Inflammatory macrophage treated with lipopolysaccharide for 1 hour (primary cell): ENCODE measurements at places on chromosomes 7 and 10.
A peak's percentile ranks its signal among the peaks of the same experiment; 100 is the strongest.

- no peak for DNase-seq
Observed at GRCh38 chr7:69748530-69748929, 150.3 kb downstream of the AUTS2 start.

GRCh38 chr10:525565-526315, 163.7 kb downstream of the DIP2C start:
- no peak for DNase-seq

DNA sequence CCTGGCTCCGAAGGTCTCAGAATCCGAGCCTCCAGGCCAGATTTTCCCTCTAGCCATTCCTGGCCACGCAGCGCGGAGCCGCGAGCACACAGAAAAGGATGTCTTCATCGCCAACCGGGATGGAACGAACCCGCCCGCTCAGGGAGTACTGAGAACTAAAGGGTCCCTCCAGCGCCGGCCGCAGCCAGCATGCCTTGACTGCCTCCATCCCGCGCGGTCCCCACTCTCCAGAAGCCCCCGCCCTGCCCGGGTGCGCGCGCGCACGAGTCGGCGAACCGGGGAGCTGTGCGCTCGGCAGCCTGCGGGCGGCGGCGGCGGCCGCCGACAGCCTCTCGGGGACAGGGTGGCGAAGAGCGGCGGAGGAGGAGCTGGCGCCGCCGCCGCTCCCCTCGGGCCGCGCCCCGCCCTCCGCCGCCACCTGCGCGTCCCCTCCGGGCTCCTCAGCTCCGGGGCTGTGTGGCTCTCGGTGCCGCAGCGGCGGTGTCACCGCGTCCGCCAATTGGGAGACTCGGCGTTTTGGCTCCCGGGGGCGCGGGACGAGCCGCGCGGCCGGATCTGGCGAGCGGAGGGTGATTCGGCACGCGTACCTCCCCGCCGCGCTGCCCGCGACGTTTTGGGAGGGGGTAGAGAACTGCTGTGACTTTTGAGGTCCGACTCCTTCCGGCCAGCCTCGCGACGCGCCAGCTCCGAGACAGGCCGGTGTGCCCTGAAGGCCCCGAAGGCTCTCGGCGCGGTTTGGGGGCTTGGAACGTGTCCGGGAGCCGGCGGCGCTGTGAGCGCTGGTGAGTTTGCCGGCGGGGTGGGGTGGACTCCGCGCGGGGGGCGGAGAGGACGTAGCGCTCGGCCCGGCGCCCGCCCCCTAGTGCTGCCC, 453 bp upstream of the GALNT17 start:
- DNase-seq: no peak

DNA sequence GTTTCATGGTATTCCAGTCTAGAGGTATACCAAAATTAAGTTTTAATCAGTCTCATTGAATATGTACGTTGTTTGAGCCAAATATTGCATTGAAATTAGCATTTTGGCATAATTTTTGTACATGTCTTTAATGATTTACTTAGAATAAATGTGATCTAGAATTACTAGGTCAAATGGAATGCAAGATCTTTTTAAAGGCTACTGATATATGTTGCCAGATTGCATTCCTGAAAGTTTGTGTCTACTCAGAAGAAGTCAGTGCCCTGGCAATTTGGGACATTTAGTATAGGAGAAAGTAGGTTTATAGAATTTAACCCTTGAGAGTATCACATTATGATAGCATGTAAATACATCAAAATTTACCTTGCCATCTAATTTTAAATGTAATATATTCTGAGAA, 32.4 kb downstream of the KMT2E start:
- DNase-seq: no peak

DNA sequence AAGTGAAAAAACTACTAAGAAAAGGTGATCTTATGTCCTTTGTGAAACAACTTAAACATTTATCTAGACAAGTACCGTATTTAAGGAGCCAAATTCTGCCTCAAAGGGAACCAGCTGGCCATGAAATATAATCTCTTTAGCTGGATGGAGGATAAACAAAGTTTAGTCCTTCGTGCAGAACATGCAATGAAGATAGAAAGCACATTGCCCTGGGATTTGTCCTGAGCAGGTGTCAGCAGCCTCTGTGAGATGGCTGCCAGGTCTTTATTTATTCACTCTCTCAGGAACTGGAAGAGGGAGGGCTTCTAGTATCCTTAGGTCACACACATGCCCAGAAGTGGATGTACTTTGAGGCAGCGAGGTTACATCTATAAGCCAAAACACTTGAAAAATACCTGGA, 57.4 kb upstream of the CASD1 start:
- no peak for DNase-seq

DNA sequence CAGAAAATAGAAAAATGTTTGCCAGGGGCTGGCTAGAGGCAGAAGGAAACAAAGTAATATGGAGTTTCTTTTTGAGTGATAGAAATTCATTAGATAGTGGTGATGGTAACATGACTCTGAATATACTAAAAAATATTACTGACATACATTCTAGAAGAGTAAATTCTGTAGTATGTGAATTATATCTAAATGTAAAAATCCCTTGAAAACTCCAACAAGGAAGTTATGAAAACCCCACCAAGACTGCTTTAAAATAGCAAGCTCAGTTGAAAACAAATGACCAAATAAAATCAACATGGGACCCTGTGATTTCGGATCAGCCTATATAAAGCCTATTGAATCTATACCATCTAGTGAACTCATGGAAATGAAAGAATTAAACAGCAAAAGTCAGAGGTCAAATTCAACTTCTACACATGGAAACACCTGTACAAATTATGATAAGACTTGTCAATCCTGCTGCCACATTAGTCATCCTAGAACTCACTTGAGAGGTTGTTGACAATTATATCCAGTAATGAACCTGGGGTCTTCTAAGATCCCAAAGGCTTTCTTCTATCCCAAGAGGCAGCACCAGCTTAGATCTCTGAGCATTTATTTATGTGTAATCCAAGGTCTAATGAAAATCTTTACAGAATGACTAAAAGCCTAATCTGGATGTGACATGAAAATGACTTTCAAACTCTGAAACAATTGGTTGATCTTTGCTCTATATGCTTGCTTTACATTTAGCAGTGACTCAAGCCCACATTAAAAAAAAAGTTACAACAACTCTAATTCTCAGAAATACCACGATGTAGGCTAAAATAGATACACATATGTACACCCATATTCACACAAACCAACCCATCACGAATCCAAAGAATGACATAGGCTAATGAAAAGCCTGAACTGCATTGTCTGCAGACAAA, 59.3 kb downstream of the OSBPL3 start:
- DNase-seq: peak; percentile 75

DNA sequence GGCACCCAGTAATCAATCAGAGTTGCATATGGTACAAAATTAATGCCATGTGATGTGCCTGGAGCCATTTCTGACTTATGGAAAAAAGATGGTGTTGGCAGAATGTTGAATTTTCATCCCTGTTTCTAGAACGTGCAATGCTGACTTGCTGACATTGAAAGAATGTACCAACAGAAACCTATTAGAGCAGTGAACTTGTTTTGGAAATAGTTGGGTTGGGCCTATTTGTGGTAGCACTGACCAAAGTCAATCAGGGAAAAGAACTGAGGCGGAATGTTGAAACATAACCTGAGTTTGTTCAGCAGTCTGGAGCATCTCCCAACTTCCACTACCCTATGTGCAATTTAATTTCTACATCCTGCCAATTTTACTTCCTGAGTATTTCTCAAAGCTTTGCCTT, 11.7 kb upstream of the KIAA1217 start:
- DNase-seq: no peak

DNA sequence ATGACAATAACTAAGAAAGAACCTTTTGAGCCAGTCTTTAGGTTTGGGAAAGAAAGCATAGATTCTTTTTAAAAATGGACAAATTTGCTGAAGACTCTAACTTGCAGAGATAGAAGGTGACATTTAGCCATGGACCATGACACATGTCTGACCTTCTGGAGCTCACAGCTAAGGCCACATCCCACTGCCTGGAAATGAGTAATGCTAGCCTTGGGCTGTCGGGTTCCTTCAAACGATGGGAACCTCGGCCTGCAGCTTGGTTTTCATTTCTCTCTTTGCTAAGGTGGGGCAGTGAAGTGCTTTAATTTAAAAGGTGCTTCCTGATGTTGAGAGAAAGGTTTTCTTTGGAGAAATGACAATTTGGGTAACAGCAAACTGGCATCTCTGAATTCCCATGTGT, 223.2 kb downstream of the FANK1 start:
- DNase-seq: no peak

DNA sequence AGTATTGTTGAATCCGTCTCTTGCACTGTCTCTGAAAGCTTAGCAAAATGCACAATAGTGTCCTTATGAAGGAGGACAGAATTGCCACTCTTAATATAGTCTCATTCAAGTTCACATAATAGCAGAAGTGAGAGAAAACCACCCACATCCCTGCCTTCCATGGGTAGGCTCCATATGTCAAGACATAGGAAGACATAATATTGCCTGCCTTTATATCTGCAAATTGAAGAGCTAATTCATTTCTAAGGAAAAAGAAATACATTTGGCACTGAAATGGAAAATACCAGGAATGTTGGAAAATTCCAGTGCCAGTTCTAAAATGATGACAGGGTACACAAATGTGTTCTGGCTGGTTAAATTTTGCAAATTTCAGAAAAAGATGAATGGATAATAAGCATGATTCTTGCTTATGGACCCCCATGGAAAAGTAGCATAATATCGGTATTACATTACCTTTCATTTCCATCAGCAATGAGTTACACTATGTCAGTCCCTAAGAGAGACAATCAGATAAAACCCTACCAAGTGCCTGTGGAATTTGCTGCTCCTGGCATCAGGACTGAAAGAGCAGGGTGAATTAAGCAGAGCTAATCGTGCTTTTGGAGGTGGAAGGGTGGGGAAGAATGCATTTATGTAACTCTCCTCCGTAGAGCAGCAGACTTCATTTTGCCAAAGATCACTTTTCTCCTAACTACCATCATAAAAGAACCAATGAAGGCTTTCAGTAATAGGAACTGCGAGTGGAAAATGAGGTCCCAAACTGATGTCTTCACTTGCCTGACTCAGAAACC, 312.6 kb downstream of the FGFR2 start:
- DNase-seq: no peak

DNA sequence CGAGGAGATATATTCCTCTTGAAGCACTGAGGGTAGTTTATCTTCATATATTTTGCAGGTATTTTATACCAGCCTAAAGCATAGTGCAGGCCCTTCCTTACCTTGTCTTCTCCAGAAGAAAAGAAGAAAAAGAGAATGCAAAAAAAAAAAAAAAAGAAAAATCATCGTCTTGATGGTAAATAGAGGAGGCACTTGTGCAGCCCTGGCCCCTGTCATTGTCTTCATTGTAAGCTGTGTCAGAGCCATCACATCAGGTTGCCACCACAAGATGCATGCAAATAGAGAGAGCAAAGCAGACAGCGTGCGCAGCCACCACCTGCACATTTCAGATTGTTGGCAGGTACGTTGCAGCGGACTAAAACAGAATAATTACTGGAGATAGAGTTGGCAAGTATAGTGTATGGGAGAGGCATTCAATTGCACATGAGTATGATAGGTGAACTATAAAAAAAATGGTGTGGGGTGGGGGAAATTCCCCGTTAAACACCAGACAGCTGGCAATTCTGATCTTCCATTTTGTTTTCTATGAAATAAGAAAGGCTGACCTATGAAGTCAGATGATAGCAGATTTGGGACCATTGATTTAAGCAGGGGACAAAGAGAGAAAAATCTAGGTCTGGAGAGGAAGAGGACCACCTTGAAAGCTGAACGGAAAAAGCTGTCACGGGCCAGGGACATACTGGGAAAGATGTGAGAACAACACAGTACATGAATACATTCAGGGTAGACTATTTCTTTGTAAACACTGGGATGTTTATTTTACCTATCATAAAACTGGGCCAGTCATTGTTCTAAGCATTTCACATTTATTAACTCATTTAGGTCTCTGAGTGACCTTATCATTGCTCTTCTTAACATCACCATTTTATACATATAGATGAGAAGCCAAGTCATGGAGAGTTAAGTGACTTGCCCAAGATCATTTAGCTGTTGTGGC, 306.3 kb upstream of the SP8 start:
- no peak for DNase-seq

DNA sequence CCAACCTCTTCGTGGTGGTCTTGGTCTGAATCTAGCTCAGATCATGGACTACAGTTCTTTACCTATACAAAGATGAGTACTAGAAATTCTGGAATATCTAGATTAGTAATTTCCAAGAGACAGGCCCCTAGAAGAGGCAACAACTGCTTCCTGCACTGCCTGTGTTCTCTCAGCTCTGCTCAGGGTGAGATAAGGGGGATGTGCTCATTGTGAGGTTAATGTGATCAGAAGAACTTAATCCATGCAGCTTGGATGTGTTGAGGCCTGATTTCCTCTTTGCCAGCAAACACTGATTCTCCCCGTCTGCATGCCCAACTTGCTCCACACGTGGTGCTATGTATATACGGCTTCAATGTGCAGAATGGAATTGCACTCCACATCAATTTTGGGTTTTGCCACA, 268.0 kb downstream of the PHTF2 start:
- DNase-seq: no peak

GRCh38 chr10:127303105-127303504, 106.7 kb upstream of the INSYN2A start:
- no peak for DNase-seq

DNA sequence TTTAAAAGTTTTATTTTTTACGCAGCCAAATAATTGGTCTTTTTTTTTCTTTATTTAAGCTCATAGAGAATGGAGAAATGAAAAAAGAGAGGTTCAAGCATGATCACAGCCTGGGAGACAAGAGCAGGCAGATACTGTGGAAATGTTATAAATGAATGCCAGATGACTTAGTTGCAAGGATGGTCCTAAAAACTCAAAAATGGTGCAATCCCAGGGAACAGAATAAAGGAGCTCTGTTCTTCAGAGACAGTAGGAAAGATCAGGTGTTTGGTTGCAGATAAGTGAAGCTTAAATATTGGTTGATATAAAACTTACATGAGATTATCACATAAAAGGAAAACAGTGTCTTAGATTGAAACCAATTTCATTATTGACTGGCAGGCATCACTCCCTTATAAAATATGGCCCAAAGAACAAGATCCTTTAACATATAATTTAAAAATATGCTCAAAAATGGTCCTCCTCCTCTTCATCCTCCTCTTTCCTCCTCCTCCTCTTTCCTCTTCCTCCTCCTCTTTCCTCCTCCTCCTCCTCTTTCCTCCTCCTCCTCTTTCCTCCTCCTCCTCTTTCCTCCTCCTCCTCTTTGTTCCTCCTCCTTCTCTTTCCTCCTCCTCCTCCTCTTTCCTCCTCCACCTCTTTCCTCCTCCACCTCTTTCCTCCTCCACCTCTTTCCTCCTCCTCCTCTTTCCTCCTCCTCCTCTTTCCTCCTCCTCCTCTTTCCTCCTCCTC, 18.6 kb downstream of the GNAT3 start:
- DNase-seq: no peak

GRCh38 chr10:102485093-102485784, 17.3 kb downstream of the ACTR1A start:
- DNase-seq: no peak
